Kidney glomerular epithelial cell (primary cell): ENCODE measurements at places on chromosomes 12 and 14.
A peak's percentile ranks its signal among the peaks of the same experiment; 100 is the strongest.

DNA sequence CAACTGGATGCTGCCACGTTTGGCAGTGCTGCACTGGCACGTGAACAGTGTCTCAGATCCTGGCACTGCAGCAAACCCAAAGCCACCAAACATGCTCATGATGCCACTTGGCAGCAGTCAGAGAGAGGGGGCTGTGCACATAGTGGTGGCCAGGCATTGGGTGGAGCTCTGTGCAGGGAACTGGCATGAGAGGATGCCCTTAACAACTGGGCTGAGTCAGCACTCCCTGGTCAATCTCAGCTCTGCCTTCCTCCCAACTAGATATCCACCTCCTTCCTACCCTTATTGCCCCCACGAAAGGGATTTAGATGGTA is 37.0 kb downstream of the ZFHX2 start:
- no peak for DNase-seq

DNA sequence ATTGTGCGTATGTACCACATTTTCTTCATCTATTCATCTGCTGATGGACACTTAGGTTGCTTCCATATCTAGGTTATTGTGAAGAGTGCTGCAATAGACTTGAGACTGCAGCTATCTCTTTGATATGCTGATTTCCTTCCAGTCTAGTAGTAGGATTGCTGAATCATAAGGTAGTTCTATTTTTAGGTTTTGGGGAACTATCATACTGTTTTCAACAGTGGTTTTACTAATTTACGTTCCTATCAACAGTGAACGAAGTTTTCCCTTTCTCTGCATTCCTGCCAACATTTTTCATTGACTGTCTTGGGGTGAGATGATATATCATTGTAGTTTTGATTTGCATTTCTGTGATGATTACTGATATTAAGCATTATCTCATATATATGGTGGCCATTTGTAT is 482.2 kb downstream of the SLC16A7 start:
- no peak for DNase-seq

- DNase-seq: no peak
Observed at GRCh38 chr14:66643344-66643743, 135.4 kb downstream of the GPHN start.

- DNase-seq: no peak
Observed at GRCh38 chr14:91893007-91893406, 25.7 kb upstream of the TC2N start.

DNA sequence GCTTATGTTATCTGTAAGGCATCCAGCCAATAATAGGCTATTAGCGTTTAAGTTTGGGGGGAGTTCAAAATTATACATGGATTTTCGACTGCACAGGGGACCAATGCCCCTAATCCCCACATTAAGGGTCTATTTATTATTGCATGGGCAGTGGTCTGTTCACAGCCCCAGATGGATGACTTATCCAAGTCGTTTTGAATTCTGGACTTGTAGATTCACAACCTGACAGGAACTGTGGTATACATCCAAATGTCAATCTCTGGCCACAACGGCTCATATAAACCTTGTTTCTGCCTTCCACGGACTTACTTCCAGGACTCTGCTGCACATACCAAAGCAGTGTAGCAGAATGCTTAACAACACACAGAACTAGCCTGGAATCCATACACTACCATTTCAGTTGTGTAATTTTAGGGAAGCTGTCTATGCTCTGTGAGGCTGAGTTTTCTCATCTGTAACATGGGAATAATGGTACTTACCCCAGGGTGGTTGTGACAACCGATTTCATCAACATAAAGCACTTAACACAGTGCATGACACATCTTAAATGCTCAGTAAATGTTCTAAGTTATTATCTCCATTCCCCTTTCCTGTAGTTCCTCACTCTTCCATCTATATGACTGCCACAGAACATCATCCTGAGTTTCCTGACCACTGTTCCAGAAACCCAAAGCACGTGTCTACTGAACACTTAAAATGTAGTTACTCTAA is 3.7 kb downstream of the DDX24 start:
- no peak for DNase-seq

DNA sequence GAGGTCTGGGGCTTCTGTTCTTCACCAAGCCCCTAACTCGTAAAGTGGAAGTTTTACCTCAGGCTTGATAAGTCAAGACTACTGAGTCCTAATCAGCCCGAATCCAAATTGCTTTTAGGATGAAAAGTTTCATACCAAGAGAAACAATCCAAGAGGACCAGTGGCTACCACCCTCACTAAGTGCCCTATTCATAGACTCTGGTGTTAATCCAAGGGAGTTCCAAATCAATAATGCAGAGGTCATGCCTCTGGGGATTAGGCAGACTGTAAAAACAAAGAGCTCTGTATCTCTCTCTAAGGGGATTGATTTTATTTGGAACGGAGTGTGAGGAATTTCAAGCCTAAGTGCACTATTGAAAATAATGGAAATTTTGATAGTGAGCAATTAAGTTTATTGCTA is 76.3 kb upstream of the LMNTD1 start:
- no peak for DNase-seq

DNA sequence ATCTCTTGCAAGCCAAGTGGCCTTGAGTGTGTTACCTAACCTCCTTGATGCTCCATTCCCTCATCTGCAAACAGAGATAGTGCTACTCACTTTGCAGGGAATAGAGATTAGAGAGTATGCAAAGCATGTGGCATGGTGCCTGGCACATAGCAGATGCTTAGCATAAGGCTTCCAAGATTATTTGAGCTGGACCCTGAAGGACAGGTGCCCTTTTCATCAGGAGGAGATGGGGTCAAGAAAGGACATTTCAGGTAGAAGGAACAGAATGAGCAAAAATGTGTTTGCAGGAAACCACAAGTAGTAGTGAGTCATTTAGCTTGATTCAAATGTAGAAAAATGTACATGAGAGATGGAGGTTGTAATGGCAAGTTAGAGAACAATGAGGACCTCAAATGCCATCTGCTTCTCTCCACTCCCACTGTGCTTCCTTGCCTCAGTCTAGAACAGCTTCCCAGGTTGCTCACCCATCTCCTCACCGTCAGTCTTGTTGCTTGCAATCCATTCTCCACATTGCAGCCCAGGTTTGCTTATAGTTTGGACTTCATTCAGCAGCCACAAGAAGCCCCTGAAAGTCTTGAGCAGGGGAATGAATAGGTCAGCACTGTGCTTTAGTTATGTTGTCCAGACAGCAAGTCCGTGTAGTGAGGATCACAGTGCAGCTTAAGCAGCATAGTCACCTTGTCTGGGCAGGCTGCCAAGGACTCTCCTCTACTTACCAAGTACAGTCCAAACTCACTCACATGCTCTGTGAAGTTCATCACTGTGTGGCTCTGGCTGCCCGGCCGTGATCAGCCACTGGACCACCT is 536.3 kb upstream of the CCDC196 start:
- DNase-seq: peak; percentile 55

DNA sequence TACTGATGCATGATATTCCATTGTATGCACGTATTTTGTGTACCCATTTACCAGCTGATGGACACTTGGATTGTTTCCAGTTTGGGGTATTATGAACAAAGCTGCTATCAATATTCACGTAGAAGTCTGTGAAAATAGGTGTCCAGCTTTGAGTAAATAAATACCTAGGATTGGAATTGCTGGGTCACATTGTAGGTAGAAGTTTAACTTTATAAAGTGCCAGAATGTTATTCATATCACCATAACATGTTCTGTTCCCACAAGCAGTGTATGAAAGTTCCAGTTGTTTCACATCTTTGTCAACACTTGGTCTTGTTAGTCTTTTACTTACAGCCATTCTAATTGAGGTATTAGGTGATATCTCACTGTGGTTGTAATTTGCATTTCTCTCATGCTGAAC is 108.0 kb upstream of the METAP2 start:
- no peak for DNase-seq

DNA sequence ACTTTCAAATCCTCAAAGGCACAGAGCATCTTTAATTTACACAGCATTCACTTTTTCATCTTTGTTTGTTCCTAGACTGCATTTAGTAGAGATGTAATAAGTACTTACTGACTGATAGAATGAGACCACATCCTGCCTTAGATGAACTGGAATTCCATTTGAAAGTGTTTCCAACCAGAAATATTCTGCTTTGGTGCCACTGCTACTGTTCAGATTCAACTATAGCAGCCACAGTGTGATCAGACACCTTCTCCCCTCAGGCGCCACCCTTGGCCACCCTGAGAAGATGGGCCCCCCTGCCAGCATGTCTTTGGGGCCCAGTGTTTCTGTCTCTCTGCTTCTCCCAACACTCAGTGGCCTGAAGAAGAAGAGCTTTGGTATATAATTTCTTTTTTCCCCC is 449.1 kb downstream of the RAD51B start:
- no peak for DNase-seq

DNA sequence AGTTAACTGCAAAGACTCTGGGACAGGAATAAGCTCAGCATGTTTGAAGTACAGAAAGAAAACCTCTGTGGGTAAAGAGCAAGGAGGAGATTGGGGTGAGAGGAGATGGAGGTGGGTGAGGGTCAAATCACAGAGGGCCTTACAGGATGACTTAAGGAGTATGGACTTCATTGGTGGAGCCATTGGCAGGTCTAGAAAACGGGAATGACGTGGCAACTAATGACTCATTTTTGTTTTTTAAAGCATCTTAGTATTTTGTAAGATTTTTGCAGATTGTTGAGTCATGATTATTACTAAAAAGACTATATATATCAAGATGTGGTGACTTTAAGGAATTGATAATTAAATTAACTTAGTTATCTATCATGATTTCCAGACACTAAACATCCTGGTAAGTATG is 18.5 kb downstream of the UTP20 start:
- DNase-seq: no peak

- no peak for DNase-seq
Observed at GRCh38 chr14:22915886-22916521, 2.9 kb downstream of the RBM23 start.

- no peak for DNase-seq
Observed at GRCh38 chr12:5660238-5660637, 228.3 kb downstream of the NTF3 start.

- DNase-seq: no peak
Observed at GRCh38 chr14:99809360-99809759, 16.1 kb downstream of the EML1 start.

DNA sequence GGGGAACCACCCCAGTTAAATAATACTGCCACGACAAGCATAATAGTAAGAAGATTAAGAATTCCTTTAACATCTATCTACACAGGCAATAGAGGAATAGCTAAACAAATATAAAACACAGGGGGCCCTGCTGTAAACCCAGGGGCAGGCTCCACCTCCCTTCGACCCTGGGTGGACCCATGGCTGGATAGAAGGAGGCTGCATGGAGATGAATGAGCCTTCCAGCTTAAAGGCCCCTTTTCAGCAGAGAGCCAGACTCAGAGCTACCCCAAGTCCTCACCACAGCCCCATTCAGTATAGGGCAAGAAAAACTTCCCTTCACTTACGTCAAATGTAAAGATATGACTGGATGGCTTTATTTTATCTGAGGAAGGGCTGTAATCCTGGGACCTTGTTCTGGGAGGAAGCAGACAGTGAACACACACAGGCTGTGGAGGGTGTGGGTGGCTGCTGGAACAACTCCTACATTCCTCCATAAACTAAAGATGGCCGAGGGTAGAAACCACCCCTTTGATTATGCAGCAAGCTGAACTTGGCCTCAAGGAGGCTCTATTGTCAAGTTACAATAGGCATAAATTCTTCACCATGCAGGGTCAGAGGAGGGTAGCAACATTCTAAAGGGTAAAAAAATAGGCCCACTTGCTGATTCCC is 30.4 kb downstream of the NUAK1 start:
- DNase-seq: no peak

DNA sequence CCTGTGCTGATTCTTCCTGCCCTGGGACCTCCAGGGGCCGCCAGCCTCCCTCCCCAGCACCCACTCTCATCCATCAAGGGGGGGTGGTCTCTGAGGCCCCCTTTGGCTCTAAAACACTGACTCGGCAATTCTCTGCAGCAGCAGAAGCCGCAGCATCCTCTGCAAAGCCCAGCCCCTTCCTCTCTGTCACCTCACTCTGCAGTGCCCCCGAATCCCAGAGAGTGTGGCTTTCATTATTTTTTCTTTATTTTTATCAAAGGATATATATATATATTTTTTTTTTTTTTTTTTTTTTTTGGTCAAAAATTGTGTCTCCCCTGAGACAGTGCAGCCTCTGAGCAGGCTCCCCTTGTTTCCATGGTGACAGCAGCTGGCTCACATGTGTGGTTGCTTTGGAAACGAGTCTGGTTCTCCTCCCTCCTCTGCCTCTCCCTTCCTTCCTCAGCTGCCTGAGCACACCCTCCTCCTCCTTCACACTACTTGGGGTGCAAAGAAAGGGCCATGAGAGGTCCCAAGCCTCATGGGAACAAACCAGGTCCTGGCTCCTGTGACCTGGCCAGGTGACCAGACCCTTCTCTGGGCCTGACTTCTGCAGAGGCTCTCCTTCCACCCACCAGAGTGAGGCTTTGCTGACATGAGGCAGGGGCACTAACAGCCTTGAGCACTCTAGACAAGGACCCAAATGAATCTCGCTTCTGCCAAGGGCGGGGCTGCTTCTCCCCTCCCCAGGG is 100.5 kb downstream of the LRRC74A start:
- DNase-seq: no peak

GRCh38 chr12:18861287-18861858 is 123.5 kb downstream of the CAPZA3 start:
- DNase-seq: no peak

DNA sequence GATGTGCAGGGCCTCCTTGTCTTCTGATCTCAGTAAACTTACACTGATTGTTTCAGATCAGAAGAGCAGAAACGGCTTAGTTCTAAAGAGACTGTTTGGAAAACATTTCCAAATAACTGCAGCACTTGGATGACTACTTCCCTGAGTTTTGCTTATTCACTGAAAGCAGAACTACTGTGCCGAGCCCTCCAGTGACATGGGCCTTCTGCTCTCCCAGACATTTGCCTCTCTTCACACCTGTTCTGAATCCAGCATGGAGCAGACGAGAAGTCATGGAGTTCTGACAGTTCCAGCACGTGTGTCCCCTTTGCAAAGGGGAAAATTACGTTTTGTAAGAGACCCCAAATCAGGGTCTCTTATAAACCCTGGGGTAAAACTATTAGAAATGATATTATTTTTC is 31.4 kb downstream of the ETNK1 start:
- DNase-seq: no peak

GRCh38 chr12:16523951-16524331 is 82.0 kb downstream of the LMO3 start:
- DNase-seq: no peak

DNA sequence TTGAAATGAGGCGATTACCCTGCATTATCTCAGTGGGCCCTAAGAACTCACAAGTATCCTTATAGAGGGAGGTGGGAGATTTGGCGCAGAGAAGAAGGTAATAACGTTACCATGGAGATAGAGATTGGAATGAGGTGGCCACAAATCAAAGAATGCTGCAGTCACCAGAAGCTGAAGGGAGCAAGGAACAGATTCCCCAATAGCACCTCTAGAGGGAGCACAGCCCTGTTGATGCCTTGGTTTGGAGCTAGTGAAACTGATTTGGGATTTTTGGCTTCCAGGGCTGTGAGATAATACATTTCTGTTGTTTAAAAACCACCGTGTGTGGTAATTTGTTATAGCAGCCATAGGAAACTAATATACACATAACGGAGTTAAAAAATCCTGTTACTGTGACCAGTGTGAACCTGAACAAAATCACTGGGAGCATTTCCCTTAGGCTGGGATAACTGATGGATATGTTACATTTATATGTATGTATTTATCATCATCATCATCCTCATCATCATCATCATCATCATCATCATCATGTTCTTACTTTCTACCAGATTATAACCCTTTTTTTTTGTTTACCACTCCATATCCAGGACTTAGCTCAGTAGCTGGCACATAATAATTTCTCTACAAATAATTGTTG is 100.3 kb downstream of the LIN7A start:
- no peak for DNase-seq
